Stimulated activated CD4-positive, alpha-beta T cell treated with anti-CD3 and anti-CD28 coated beads, Interleukin-12 subunit alpha, Interleukin-12 subunit beta, amount 100 ng/mL, for 4 hours (primary cell): ENCODE measurements at places on chromosomes 3 and 15.

- no peak for DNase-seq
Observed at GRCh38 chr3:58998476-58999117, 51.2 kb downstream of the CFAP20DC start.

GRCh38 chr15:90970274-90970673 lies 15.6 kb downstream of the RCCD1 start:
- no peak for DNase-seq

GRCh38 chr3:100761211-100761942 lies 52.1 kb downstream of the TFG start:
- peak; percentile 2 for DNase-seq

- DNase-seq, result no peak
Observed at GRCh38 chr3:105791919-105792786, 76.7 kb downstream of the CBLB start.

- no peak for DNase-seq
Observed at GRCh38 chr15:38658431-38658830, 93.8 kb upstream of the RASGRP1 start.

GRCh38 chr3:125128861-125129501 lies 73.2 kb upstream of the HEG1 start:
- no peak for DNase-seq

DNA sequence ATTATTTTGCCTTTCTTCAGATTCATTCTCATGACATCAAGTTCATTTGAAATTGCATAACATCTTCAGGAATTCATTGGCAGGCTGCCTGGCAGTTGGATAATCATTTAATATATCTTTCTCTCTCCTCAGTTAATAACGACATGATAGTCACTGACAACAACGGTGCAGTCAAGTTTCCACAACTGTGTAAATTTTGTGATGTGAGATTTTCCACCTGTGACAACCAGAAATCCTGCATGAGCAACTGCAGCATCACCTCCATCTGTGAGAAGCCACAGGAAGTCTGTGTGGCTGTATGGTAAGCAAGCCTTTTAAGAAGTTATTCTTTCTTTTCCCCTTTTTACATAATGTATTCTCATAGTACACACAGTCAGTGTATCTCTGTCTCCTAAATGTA lies 38.2 kb downstream of the TGFBR2 start:
- no peak for DNase-seq

DNA sequence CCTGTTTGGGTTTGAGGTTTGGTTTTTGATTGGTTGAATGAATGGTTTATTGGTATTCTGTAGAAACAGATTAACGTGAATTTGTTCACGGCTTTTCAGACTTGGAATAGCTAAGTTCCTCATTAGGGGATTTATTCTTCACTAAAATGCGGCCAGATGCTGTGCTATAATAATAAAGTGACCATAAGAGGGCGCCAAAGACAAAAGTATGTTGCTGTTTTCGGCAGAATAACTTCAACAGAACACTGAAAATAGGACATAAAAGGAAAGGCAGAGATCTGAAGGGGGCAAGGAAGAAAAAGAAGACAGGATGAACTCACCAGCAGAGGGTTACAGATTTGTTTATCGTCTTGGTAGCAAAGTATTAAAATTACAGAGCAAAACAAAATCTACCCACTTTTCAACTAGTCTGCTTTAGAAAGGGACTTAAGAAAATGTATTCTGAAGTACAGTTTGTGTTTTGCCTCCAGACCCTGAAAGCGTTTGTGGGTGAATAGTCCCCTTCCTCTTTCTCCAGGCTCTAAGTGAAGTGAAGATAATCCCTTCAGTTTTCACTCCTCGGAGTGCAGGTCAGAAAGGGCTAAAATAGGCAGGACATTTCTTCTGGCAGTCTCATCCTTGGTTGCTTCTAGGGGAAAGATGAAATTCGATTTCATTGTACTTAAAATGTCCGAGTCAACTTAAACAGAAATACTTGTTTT lies 147.6 kb downstream of the IL20RB start:
- DNase-seq, result no peak

- DNase-seq, result no peak
Observed at GRCh38 chr3:11522953-11523571, 120.7 kb downstream of the VGLL4 start.

DNA sequence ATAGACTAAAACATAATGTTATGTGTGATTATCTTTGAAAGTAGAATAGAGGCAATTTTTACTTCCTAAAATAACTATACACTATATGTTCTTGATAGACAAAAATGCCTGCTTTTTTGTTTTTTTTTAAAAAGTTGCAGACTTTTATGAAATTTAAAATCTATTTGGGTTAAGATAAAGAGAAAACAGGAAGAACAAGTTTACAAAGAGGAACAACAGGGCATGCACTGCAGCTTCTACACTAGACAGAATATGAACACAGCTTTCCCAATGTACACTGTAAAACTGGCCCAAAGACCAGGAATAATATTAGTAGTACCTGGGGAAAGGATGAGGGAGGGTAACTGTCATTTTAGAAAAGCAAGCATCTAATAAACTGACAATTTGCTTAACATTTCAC lies 53.7 kb downstream of the NR1I2 start:
- DNase-seq, result no peak

- no peak for DNase-seq
Observed at GRCh38 chr15:32918547-32918946, 200.7 kb downstream of the GREM1 start.

DNA sequence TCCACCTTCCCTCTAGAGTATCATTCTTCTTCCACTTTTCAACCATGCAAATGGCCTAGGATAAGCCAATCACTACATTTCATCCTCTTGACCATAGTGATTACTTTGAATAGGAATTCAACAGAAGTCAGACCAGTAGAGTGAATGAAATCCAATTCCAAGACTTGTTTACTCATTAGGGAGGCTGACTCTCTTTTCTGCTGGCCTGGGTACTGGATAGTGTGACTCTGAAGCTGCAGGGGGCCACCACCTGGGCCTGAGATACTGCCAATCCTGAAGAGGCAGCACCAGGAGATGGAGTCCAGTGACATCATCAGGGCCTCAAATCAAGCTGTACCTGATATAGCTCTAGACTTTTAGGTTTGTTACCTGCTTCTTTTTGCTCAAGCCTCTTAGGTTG lies 7.0 kb upstream of the FSTL1 start:
- DNase-seq, result no peak

GRCh38 chr3:122612696-122613095 lies 35.2 kb downstream of the PARP15 start:
- DNase-seq, result no peak

GRCh38 chr3:133038089-133038730 lies at the start of gene TMEM108:
Gene TMEM108, plus strand, starts transcription at chr3:133038391.
- DNase-seq, result no peak

GRCh38 chr3:134104031-134104430 lies 74.3 kb upstream of the SLCO2A1 start:
- DNase-seq, result no peak

DNA sequence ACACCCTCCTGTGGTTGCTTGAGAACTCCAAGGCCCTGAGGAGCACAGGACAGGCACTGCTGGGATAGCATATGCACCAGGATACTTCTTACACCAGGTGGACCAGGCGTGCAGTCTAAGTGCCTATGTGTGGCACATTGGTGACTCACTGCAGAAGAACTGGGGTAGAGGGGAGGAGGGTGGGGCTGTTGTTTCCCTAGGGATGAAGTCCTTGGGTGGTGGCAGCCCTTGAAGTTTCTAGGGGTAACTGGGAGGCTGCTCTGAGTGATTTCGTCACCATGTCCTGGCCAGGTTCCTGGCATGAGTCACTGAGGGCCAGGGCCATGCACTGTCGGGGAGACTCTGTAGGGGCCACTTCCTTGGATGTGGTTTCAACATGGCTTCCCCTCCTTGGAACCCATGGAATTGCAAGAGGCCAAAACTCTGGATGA lies 15.9 kb downstream of the MYZAP start:
- no peak for DNase-seq

GRCh38 chr3:135143474-135143873 lies 348.4 kb downstream of the EPHB1 start:
- no peak for DNase-seq

DNA sequence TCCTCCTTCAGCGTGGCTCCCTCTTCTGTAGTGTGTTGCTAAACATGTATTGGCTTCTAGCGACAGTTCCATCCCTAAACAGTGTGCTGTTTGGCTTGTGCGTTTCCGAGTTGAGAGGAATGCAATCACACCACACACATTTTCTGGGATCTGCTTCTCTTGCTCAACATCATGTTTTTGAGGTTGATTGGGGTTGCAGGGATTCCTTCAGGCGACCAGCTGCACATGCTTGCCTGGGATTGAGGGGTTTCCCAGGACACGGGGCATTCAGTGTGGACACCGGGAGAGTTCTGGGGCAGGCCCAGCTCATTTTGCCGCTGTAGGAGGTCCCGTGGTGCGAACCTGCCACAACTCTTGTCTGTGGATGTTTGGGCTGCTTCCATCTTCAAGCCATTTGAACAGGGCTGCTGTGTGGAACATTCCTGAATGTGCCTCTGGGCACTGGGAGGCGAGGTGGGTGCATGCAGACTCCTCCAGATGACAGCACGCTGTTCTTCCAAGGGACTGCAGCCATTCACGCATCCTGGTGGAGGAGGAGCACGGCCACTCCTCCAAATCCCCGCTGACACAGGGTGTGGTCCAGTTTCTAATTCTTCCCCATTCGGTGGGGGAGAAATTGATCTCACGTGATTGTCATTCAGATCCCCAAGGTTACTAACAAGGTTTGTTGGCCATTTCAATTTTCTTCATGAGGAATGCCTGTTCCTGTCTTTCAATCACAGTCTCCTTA lies 82.8 kb downstream of the PLXNA1 start:
- no peak for DNase-seq

- no peak for DNase-seq
Observed at GRCh38 chr15:88400084-88400483, 67.1 kb downstream of the MRPL46 start.

DNA sequence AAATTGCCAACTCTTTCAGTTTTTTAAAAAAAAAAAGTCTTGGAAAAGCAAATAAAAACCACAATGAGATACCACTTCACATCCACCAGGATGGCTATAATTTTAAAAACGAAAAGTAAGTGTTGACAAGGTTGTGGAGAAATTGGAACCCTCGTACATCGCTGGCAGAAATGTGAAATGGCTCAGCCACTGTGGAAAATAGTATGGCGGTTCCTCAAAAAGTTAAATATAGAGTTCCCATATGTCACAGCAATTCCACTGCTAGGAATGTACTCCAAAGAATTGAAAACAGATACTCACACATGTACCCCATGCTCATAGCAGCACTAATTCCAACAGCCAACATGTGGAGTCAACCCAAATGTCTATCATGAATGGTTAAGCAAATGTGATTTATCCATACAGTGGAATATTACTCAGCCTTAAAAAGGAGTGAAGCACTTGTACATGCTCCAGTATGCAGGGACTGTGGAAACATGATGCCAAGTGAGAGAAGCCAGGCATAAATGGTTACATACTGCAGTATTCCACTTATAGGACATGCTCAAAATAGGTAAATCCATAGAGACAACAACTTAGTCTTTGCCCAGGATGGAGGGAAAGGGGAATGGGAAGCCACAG lies 73.8 kb upstream of the PCSK6 start:
- DNase-seq, result no peak

DNA sequence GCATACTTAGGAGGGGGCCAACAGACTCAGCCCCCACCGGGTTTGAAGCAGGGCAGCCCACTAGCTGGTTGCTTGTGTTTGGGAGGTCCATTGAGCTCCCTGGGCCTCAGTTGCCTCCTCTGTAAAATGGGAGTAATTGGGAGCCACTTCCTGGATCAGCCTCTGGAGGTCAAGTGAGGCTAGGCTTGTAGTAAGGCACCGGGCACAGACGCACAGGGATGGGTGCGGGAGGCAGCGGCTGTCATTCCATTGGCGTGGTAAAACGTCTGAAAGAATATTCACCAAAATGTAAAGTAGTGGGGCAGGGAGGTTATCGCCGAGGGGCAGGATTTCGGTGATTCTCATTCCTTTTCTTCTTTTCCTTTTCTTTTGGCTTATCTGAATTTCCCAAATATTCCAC lies 64.6 kb downstream of the TLE3 start:
- no peak for DNase-seq

DNA sequence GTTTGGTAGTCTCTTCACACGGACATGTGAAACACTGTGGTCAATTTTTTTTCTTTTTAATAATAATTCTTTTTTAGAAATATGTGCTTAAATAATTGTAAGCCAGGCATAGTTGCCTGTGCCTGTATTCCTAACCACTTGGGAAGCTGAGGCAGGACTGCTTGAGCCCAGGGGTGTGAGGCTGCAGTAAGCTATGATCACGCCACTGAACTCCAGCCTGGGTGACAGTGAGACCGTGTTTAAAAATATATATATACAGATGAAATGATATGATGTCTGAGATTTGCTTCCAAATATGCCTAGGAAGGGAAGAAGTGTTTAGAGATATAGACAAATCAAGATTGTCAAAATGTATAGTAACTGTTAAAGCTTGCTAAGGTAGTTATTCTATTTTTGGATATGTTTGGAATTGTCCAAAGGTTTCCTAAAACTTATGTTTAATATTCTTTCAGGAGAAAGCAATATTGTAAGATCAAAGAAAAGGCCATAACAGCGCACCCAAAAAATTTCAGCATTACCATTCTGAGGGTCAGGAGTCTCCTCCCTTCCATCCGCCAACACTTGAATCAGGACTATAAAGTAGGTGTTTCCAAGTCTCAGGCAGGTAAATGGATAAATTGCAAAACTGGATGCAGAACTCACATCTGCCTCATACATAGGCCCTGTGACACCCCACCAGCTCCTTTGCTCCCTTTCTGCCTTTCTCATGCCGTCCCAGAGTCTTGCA lies 532 bp upstream of the SELENOT start:
- no peak for DNase-seq

- DNase-seq, result no peak
Observed at GRCh38 chr3:46845397-46845859, 17.8 kb downstream of the MYL3 start.

DNA sequence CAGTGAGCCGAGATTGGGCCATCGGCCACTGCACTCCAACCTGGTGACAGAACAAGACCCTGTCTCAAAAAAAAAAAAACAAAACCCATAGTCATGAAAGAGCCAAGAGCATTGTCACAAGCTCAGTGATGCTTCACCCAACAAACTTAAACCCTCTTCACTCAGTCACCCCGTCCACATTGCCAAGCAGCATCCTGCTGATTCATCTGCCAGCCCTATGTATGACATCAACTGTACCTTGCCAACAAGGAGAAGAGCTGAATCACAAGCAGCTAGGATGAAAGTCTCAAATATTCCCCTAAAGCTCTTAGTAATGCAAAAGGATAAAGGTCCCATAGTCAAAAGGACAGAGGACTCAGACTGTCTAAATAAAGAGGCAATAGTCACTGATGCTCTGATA lies 90.0 kb downstream of the ANO10 start:
- DNase-seq, result no peak
